ENCODE measurements at places on chromosomes 16 and 17. TPM values are rescaled to one million over a fixed set of nuclear protein-coding genes. Genes with fewer than 3 reads are reported as not detected.

The CCL2 gene
- 50.3 TPM for total RNA-seq

The IKZF3 gene
- total RNA-seq, result 1.2 TPM

The MILR1 gene
- total RNA-seq, result 28.0 TPM

The YPEL2 gene
- total RNA-seq, result 31.8 TPM

The RNU2-1 gene
- not detected for total RNA-seq

The G6PC1 gene
- total RNA-seq, result not detected

The CLDN9 gene
- total RNA-seq, result not detected

The CSH1 gene
- total RNA-seq, result not detected

The PLCD3 gene
- total RNA-seq, result 75.9 TPM

The CCL17 gene
- not detected for total RNA-seq

The PABPN1L gene
- total RNA-seq, result 0.41 TPM

The ASPHD1 gene
- total RNA-seq, result 1.2 TPM

The TEKT5 gene
- total RNA-seq, result 0.36 TPM

The GPR179 gene
- total RNA-seq, result not detected

The CCDC144A gene
- 13.6 TPM for total RNA-seq

The KRTAP2-3 gene
- total RNA-seq, result not detected

The AANAT gene
- total RNA-seq, result not detected

DNA sequence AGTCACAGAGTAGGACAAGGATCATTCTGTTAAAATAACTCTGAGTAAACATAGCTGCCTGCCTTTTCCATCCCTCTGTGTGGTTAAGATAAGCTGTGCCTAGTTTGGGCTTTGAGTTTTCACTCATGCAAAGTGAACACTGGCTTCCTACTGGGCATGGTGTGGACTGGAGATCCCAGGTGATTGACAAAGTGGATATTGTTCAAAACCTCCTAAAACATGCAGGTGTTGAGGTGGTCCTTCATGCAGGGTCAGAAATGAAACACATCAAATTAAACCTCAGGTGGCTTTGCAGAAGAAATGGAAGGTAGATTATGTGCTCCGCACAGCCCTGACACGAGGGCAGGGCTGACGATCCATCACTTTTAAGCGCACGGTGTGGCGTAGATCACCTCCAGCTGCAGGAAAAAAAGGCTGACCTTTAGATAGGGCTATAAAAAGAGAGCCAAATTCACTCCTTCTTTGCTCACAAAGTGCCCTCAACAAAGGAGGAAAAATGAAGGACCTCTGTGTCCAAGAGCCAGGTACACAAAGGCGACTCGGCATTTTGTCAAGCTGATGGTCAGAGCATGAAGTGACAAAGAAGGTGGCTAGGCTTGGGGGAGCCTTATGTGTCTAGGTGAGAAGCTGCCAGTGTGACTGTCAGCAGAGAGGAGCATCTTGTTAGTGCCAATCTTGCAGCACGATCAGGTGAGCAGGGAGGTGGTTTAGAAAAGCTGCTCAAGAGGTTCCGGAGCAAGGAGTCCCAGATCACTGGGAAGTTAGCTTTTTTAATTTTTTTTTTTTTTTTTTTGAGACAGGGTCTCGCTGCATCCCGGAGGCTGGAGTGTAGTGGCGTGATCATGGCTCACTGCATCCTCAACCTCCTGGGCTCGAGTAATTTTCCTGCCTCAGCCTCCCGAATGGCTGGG, 19.9 kb upstream of the ITPRIPL2 start:
- no peak for DNase-seq

DNA sequence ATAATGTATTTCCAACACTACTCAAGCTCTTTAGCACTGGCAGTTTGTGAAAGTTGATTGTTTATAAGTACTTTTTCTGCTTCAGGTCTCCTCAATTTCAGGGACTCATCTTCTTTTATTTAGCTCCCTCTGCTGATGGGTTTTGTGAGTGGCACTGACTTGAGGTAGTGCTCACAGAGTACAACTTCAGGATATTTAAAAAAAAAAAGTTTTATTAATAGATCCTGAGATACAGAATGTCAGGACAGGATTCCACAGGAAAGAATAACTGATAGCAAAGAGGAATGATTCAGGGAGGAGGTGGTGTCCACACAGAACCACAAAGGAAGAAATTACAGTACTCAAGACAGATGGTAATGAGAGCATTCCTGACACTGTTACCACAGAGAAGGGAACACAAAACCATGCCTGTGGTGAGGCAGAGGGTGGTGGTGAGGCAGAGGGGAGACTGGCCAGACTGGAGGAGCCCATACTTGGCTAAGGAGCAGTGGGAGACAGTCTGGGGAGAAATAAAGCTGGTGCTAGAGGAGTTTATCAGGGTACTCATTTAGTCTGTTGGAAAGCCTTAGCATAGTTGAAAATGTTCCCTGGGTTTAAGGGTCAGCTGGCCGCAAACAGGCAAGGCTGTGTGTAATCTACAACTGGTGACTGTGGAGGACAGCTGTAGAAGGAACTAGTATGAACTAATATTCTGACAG, 63.7 kb downstream of the SPAG9 start:
- DNase-seq, result peak; percentile 64

- peak; percentile 15 for DNase-seq
These were observed 21.1 kb downstream of the CES1 start for GRCh38 chr16:55811811-55812210.

GRCh38 chr17:1561420-1562175, 994 bp downstream of the PITPNA start:
- no peak for DNase-seq

DNA sequence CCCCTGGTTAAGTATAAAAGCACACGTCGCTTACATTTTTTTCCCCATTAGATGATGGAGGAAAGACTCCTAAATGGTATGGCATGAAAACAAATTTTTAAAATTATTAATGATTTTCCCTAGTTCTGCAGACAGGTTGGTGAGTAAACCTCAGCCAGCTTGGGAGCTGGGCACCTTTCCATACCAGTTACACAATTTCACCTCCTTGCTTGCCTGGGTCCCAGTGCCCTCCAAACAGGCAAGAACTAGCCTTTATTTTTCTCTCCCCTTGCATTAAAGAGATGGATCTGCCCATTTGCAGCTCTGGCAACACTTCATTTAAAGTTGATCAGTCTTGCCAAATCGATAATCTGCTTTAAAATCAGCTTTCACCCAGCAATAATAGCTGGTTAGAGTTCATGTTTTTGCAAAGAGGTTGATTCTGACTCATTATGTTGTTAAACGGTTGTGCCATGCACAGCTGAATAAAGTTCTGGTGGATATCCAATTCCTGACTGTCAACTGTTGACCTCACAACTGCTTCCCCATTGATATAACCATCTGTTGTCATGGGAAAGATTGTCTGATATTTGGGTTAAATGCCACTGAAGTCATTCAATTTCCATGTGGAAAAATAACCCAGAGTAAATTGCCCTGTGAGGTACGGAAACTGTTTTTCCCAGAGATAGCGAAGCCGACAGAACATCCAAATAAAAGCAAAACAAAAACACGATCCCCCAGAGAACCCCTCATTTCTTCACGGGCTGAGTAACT, 1.3 kb downstream of the C17orf58 start:
- peak; percentile 74 for DNase-seq

GRCh38 chr16:20879175-20880040, 20.8 kb downstream of the DCUN1D3 start:
- no peak for DNase-seq

GRCh38 chr17:71111934-71112333, 942.6 kb downstream of the KCNJ2 start:
- DNase-seq, result no peak

- no peak for DNase-seq
These were observed 16.0 kb upstream of the HEATR6 start for GRCh38 chr17:60094754-60095153.

- DNase-seq, result no peak
These were observed 6.7 kb downstream of the USP7 start for GRCh38 chr16:8957063-8957397.

- DNase-seq, result no peak
These were observed 148.7 kb upstream of the NOL11 start for GRCh38 chr17:67569015-67569451.

DNA sequence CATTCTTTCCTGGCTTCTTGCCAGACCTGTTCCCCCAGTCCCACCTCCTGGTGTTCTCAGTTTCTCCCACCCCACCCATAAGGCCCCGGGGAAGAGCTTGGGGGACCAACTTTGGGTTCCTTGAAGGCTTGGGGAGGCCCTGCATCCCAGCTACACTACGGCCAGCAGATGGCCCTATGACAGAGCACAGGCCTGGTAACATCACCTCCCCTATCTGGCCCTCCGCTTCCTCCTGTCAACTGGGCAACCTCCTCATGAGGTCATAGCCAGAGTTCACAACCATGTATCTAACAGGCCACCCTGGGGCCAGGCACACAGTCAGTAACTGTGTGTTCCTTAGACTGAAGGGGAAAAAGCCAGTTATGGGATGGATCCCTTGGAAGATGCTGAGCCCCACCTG, 31.4 kb downstream of the MYO15A start:
- no peak for DNase-seq

- DNase-seq, result no peak
These were observed 97.5 kb downstream of the CACNG3 start for GRCh38 chr16:24353622-24354021.

DNA sequence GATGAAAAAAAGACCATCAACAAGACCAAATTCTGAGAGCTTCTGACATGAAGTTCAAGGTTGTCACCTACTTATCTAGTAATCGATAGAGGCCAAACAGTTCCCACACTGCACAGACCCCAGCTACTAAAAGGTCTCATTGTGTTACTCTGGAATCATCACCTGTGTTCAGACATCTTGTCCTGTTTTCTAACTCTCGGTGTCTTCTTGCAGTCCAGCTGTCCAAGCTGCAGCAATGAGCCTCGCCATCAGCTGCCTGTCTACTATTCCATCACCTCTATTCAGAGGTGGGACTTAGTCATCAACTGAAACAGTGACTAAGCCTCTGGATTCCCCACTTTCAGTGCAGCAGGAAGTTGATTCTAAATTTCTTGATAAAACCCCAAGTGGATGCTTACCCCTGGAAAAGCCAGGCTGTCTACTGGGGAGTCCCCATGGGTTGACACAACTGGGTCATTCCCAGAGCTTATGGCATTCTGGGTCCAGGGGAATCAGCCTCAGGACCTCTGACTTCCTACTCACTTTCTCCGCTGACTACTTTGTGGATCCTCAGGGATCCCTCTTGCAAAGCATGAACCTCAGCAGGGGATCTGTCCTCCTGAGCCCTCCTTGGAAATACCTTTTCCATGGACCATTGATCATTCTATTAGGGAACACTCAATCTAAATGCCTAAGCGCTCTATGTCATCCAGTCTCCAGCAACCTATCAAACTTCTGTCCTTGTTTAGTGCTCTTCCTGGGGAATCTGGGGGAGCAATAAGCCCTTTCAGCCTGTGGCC, 46.5 kb downstream of the HNF1B start:
- no peak for DNase-seq

- no peak for DNase-seq
These were observed 98.0 kb downstream of the TBC1D16 start for GRCh38 chr17:79937391-79938335.

- no peak for DNase-seq
These were observed 44.0 kb upstream of the NOG start for GRCh38 chr17:56549501-56549900.

DNA sequence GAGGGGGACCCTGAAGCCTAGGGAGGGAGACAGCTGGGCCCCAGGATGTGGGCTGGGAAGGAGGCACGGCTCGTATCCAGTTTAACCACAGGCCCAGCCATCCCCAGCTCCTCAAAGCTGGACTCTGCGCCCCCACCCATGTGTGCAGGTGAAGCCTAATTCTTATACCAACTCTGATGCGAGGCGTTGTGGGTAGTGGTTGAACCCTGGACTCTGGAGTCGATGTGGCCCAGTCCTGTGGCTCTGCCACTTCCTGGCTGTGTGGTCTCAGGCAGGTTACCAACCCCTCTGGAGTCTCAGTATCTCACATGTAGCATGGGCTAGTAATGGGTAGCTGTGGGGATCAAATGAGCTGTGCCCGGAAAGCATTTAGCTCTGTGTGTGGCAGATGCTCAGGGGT, 60.4 kb upstream of the TOB1 start:
- no peak for DNase-seq

- DNase-seq, result no peak
These were observed 985.0 kb upstream of the GOT2 start for GRCh38 chr16:59719121-59719520.

- DNase-seq, result peak; percentile 27
These were observed 631 bp downstream of the NXPH3 start for GRCh38 chr17:49576088-49576916.

GRCh38 chr17:74592087-74592990, at the start of gene CD300LD:
Gene CD300LD (minus strand): TSS chr17:74592283. CDS start chr17:74592202, 81 bp downstream.
- DNase-seq, result no peak

GRCh38 chr17:45048795-45049563, 2.5 kb downstream of the DCAKD start:
- no peak for DNase-seq

GRCh38 chr17:72193391-72194106, 72.7 kb downstream of the SOX9 start:
- no peak for DNase-seq

- peak; percentile 95 for DNase-seq
These were observed 189.2 kb upstream of the AXIN2 start for GRCh38 chr17:65750631-65751115.

- DNase-seq, result no peak
These were observed 45.4 kb downstream of the WSB1 start for GRCh38 chr17:27339198-27339835.

GRCh38 chr17:2395258-2396181, 5.3 kb downstream of the MNT start:
- DNase-seq, result peak; percentile 55

DNA sequence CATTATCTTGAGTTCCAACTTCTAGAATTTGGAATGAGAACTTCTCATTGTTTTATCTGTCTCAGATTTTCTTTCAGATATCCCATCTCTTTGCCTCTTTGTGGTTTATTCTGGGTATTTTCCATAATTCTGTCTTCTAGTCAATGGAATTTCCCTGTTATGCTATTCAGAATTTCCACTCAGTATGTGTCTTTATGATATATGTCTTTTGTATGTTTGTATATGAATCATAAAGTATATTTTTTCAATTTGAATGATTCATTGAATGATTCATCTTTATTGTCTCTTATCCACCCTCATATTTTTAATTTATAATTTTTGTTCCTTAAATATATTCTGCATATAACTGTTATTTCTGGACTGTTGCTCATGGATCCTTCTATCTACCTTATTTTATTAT, 729.7 kb upstream of the GOT2 start:
- DNase-seq, result no peak

GRCh38 chr16:13553453-13553985, 366.4 kb upstream of the ERCC4 start:
- no peak for DNase-seq

GRCh38 chr17:51650772-51651171, 390.4 kb downstream of the UTP18 start:
- no peak for DNase-seq

DNA sequence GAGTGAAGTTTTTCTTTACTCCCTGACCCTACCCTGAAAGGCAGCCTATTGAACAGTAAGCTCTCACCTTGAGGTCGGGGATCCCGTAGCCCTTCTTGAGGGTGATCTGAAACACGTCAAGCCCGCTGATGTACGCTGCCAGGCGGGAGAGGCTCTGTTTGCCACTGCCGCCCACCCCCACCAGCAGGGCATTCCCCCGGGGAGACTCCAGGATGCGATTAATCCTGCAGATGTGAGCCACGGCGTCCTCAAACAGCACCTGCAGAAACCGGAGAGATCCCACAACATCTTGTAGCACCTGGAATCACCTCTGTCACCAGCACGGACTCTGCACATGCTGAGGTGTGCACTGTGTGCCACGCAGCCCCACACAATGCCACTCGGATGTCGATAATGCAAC, 96.8 kb downstream of the PGS1 start:
- DNase-seq, result no peak

Measured in adrenal gland (tissue), 19 donors.